ENCODE measurements at places on chromosomes 7 and 10. TPM values are rescaled to one million over a fixed set of nuclear protein-coding genes. Genes with fewer than 3 reads are reported as not detected.

- no peaks in the 10 kb centered on the region for H3K4me1 ChIP-seq
- no peak overlapping the region for H3K4me3 ChIP-seq
- H3K36me3 ChIP-seq, result no peaks in the 10 kb centered on the region
- H3K27me3 ChIP-seq, result no peaks in the 10 kb centered on the region
- H3K27ac ChIP-seq, result no peak overlapping the region
- no peak for DNase-seq
Measured at GRCh38 chr10:24438800-24439199, 229.9 kb downstream of the KIAA1217 start.

- no peak overlapping the region for H3K4me3 ChIP-seq
- H3K27ac ChIP-seq, result no peak overlapping the region
- no peaks in the 10 kb centered on the region for H3K4me1 ChIP-seq
- H3K27me3 ChIP-seq, result no peaks in the 10 kb centered on the region
- H3K36me3 ChIP-seq, result no peaks in the 10 kb centered on the region
Measured at GRCh38 chr10:58954178-58954577, 222.3 kb upstream of the PHYHIPL start.

GRCh38 chr10:89574368-89574767, 39.0 kb upstream of the SLC16A12 start:
- H3K4me3 ChIP-seq, result no peak overlapping the region
- H3K4me1 ChIP-seq, result peaks cover 4% of the 10 kb centered on the region
- H3K27ac ChIP-seq, result no peak overlapping the region
- H3K36me3 ChIP-seq, result no peaks in the 10 kb centered on the region

GRCh38 chr7:156918635-156919034, 25.7 kb upstream of the LMBR1 start:
- DNase-seq, result no peak
- H3K27me3 ChIP-seq, result no peaks in the 10 kb centered on the region
- H3K27ac ChIP-seq, result peak overlapping the region; percentile 69
- H3K36me3 ChIP-seq, result no peaks in the 10 kb centered on the region
- peaks cover 15% of the 10 kb centered on the region for H3K4me1 ChIP-seq

DNA sequence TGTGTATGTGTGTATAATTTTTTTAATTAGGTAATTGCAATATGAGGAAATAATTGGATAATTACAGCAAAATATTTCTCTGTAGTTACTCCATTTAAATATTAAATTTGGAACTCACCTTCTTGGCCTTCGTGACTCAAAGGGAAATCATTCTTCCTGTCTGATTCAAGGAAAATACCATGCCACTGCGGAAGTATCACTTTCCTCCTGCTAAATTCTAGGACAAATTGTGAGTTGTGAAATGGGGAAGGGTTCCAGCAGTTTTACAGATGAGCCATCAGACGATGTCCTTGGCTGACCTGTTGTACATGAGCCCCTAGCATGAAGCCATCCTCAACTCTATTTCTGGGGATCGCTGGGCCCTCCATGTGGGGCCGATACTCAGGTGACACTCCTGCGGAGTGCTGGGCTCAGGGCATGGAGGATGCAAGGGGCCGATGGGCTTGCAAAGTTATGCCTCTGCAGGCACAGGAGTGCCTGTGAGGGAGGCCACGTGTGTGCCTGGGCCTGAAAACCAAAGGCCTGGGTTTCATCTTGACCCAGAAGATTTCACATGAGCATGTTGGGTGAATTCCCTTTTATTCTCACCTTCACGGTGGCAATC, 179.6 kb upstream of the TCERG1L start:
- no peak for DNase-seq
- no peak overlapping the region for H3K27ac ChIP-seq
- H3K36me3 ChIP-seq, result no peaks in the 10 kb centered on the region
- H3K4me3 ChIP-seq, result no peak overlapping the region
- no peaks in the 10 kb centered on the region for H3K4me1 ChIP-seq

Gene ZNF487
- total RNA-seq, result 3.0 TPM

DNA sequence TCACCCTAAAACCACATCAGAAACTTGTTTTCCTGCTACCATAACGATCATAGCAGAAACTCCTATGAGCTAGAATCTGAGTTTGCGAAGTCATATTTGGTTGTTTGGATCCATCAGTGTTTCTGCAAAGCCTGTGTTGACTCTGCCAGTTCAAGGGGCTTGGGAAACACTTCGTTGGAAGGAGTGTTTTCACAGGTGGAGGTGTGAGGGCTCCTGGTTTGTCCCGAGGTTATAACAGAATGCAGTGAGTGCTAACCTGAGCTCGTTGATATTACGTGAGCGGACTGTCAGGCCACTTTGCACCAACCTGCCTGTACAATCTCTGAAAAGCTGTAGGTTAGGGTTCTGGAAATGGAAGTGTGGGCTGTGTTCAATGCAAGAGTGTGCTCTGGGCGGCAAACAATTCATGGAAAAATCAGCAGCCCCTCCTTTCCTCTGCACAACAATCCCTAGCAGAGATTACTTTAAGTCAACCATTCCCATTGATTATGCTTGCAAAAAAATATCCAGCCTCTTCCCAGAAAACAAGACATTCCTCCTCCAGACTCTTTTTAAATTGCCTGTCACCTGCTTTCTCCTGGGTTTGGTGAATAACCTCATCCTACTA, 622.0 kb downstream of the TYW1 start:
- no peak overlapping the region for H3K27ac ChIP-seq
- no peaks in the 10 kb centered on the region for H3K27me3 ChIP-seq
- H3K4me1 ChIP-seq, result no peaks in the 10 kb centered on the region
- DNase-seq, result no peak
- H3K4me3 ChIP-seq, result no peak overlapping the region

Gene SPDYE8
- not detected for total RNA-seq

GRCh38 chr7:129055294-129055816, 444 bp upstream of the TNPO3 start:
- DNase-seq, result no peak
- peak overlapping the region; percentile 88 for H3K4me3 ChIP-seq
- H3K36me3 ChIP-seq, result no peaks in the 10 kb centered on the region

Gene ABCB1
- total RNA-seq, result 1.8 TPM

DNA sequence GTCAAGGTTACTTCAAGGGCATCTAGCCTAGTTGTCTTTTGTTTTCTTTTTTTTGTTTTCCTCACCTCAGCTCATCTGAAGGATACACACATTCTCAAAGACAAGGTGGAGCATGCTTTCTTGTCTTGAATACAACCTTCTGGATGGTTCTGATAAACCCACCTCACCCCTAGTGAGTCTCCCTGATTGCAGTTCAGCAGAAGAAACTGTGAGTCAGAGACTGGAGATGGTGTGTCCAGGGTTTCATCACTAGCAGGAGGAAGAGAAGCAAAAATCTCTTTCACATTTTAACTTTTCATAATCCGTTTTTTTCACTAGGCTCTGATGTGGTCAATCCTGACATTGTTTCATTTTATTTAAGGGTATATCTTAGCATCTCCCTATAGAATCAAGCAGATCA, 143.0 kb upstream of the NRBF2 start:
- H3K4me1 ChIP-seq, result no peaks in the 10 kb centered on the region
- no peak overlapping the region for H3K27ac ChIP-seq
- no peak for DNase-seq
- H3K4me3 ChIP-seq, result no peak overlapping the region
- no peaks in the 10 kb centered on the region for H3K27me3 ChIP-seq
- no peaks in the 10 kb centered on the region for H3K36me3 ChIP-seq

DNA sequence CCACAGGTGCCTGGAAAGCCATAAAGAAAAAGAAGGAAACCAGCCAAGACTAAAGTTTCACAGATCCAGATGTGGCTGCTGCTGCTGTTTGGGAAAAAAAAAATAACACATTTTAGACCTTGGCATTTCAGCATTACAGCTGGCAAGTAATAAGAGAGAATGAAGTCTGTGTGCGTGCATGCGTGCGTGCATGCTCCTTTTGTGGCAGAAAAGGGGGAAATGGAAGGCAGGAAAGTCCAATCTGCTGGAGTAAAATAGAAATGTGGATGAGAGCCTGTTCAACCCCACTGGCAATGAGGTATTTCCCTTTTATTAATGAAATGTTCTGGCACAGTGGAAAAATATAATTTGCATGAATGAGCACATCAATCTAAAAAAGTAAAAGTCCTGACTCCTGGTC, 137.0 kb upstream of the SEMA3A start:
- H3K4me1 ChIP-seq, result no peaks in the 10 kb centered on the region
- no peaks in the 10 kb centered on the region for H3K27me3 ChIP-seq
- H3K4me3 ChIP-seq, result no peak overlapping the region
- no peaks in the 10 kb centered on the region for H3K36me3 ChIP-seq
- DNase-seq, result no peak

DNA sequence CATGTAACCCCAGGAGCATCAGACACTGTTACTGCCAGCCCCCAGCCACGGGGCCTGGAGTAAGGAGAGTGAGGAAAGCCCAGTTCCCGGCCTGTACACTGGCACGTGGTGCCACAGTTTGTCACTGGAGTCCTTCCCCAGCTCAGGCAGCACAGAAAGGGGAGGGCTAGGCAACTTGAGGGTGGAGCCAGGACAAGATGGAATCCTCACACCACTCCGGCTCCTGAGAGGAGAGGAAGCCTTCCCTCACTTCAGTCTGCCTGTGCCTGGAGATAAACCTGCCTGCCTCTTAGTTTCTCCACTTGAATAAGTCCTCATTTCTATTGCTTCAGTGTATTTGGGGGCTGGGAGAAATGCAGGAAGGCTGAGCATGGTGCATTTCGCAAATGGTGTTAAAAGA, 176.0 kb downstream of the KIAA1217 start:
- H3K4me3 ChIP-seq, result no peak overlapping the region
- no peak for DNase-seq
- H3K36me3 ChIP-seq, result no peaks in the 10 kb centered on the region
- H3K27me3 ChIP-seq, result no peaks in the 10 kb centered on the region

GRCh38 chr10:48981310-48981907, 41.8 kb upstream of the LRRC18 start:
- H3K4me1 ChIP-seq, result no peaks in the 10 kb centered on the region
- H3K4me3 ChIP-seq, result no peak overlapping the region
- DNase-seq, result peak; percentile 29
- no peaks in the 10 kb centered on the region for H3K36me3 ChIP-seq
- H3K27me3 ChIP-seq, result no peaks in the 10 kb centered on the region

Gene TACR2
- 0.28 TPM for total RNA-seq

DNA sequence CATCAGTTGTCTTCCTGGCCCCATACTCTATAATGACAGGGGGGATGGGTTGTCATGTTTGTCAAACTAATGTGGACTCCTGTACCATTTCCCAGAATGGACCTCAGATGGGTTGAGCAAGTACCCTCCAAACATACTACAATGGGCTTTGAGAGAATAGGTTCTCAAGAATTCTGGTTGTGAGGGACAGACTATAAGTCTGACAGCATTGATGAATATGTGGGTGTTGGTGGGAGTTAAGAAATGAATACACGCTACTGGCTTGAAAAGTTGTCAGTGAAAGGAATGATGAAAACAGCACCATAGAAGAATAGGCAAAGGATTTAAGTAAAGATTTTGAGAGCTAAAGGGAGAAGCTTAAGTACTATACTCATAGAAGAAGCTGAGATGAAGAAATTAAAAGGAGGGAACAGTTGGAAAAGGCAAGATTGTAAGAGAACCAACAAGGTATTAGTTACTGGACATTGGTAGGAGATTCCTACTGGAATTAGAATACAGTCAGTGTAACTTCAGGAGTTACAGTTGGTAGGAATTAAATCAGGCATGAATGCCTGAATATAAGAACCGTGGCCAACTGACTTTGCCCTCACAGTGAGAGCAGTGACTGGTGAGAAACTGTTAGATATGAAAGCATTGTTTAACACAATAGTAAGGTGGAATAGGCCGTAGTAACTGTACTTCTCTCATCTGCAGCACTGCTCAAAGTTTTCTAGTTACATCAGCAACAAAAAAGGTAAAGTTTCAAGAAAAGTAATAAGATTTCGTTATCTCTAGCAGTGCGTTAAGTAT, 86.3 kb downstream of the LCOR start:
- DNase-seq, result no peak
- peaks cover 8% of the 10 kb centered on the region for H3K4me1 ChIP-seq
- H3K36me3 ChIP-seq, result no peaks in the 10 kb centered on the region
- no peak overlapping the region for H3K4me3 ChIP-seq
- H3K27me3 ChIP-seq, result no peaks in the 10 kb centered on the region

DNA sequence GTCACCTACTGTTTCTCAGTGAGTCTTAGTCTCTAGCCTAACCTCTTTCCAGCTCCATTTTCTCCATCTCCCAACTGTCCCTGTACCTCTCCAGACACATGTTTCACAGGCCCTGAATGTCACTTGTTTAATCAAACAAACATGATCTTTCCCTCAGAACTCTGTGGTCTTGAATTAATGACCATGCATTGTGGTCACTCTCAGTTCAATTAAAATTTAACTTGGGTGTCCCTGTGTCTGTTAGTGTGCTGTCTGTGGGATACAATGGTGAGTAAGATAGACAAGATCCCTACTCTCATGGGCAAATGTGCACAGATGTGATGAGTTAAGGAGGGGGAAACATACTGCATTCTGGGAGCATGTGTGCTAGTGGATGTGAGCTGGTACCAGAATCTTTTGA, 65.0 kb downstream of the RBM33 start:
- H3K36me3 ChIP-seq, result peaks cover 44% of the 10 kb centered on the region
- no peaks in the 10 kb centered on the region for H3K27me3 ChIP-seq
- peaks cover 25% of the 10 kb centered on the region for H3K4me1 ChIP-seq
- no peak overlapping the region for H3K4me3 ChIP-seq

DNA sequence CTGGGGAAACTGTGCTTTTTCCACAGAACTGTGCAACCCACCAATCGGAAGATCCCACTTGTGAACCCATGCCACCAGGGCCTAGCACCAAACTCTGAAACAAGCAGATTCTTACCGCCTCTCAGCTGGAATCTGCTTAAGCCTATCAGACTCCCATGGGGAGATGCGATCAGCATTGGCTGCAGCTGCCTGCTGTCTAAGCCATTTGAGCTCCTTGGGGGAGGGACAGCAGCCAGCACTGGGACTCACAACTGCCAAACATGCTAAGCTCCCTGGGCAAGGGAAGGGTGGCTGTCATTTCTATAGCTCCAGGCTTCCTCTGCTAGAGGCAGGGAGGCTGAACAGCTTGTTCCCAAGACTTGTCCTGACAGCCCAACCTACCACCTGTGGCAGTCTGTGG, 283.8 kb downstream of the CDK14 start:
- DNase-seq, result no peak
- H3K36me3 ChIP-seq, result no peaks in the 10 kb centered on the region
- H3K4me1 ChIP-seq, result no peaks in the 10 kb centered on the region
- H3K4me3 ChIP-seq, result no peak overlapping the region
- H3K27me3 ChIP-seq, result no peaks in the 10 kb centered on the region
- no peak overlapping the region for H3K27ac ChIP-seq

DNA sequence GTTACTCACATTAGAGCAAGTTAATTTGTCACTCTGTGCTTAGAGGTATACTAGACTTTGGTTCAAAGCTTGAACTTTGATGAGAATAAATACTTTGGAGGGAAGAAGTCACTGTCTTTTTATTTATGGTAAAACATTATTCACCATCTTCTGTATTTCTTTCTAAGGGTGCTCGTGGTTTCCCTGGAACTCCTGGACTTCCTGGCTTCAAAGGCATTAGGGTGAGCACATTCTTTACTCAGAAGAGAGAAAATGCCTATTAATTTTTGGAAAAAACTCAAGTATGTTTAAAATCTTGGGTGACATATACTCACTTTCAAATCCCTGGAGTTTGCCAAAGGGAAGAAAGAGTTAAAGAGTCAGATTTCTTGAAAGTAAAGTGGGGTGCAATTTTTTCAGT, 10.8 kb downstream of the COL1A2 start:
- no peaks in the 10 kb centered on the region for H3K36me3 ChIP-seq
- H3K4me3 ChIP-seq, result no peak overlapping the region
- no peaks in the 10 kb centered on the region for H3K4me1 ChIP-seq
- no peaks in the 10 kb centered on the region for H3K27me3 ChIP-seq
- no peak overlapping the region for H3K27ac ChIP-seq

GRCh38 chr10:77836299-77836820, 90.2 kb downstream of the DLG5 start:
- H3K27me3 ChIP-seq, result no peaks in the 10 kb centered on the region
- H3K4me3 ChIP-seq, result no peak overlapping the region
- peaks cover 5% of the 10 kb centered on the region for H3K36me3 ChIP-seq
